ENCODE measurements at places on chromosomes 1 and 21.

- DNase-seq, result no peak
Measured at GRCh38 chr21:37861561-37861960, 54.7 kb downstream of the KCNJ6 start.

- DNase-seq, result no peak
Measured at GRCh38 chr1:40965531-40965930, 14.0 kb upstream of the CTPS1 start.

- DNase-seq, result no peak
Measured at GRCh38 chr1:171865106-171865505, 23.8 kb downstream of the DNM3 start.

DNA sequence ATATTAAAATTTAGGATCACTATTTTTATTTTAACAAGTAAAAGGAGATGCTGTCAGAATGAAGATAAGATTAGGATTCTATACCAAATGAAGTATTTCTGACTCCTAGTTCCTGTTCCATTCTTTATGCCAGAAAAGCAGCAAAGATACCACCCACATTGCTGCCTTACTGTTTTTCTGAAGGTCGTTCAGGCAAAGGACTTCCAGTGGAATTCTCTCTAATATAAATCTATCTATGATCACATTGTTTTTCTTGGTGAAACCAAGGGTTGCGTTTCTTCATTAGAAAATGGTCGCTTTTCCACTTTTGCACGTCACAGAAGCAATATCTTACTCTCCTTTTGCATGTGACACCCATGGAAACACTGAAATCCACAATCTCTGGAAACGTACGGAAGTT, 594.8 kb upstream of the ADGRL2 start:
- DNase-seq, result no peak

DNA sequence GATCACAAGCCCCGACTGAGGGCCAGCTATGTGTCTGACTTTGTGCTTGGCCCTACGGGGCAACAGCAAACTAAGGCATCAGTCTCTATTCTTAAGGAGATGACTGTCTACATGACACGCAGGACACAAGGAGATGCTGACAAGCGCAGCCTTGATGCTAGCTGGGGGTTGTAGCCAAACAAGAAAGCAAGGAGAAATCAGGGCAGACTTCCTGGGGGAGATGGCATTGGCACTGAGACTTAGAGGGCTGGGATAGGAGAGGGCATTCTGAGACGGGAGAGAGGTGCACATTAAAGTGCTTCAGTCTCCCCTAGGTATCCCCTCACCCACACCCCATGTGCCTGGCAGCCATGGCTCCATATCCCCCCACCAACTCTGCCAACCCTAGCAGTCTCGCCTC, 210.8 kb upstream of the POU3F1 start:
- DNase-seq, result no peak

- DNase-seq, result peak; percentile 34
Measured at GRCh38 chr1:111406321-111406768, 21.2 kb downstream of the OVGP1 start.

DNA sequence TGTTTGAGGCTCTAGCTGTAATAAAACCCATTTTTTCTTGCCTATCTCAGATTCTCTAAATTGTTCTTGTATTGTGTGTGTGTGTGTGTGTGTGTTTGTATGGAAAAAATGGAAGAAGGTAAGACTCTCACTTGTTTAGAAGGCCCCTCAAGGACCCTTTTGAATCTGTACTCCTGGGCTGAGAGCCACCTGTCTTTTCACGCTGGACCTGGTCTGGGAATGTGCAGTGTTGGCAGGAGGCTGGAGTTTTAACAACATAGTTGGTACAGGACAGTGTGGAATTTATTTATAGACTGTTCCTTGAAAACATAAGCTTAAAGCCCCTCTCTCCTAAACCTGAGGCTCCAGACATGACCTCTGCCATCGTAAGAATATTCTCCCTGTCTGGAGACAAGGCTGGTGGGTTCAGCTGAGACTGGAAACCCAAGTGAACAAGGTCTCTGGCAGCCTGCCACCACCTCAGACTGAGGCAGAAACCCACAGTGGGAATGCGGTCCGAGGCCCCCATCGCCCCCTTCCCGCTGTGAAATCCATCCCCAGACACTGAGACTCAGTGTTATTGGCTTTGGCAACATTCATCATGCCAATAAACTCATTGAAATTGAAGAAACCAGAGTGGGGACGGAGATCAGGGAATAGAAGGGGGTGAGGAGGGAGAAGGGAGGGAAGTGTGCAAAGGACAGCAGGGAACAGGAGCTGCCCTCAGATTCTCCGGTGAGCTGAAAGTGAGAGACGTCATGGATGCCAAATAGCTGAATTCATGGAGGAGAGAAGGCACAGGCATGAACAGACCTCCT, 24.6 kb upstream of the PLXNA2 start:
- DNase-seq, result no peak

- DNase-seq, result no peak
Measured at GRCh38 chr1:33323663-33324477, 3.0 kb upstream of the A3GALT2 start.
